Skeletal muscle cell (primary cell): ENCODE measurements at places on chromosomes 12 and 14.

GRCh38 chr12:32107359-32108267, 966 bp downstream of the BICD1 start:
- no peak for DNase-seq

DNA sequence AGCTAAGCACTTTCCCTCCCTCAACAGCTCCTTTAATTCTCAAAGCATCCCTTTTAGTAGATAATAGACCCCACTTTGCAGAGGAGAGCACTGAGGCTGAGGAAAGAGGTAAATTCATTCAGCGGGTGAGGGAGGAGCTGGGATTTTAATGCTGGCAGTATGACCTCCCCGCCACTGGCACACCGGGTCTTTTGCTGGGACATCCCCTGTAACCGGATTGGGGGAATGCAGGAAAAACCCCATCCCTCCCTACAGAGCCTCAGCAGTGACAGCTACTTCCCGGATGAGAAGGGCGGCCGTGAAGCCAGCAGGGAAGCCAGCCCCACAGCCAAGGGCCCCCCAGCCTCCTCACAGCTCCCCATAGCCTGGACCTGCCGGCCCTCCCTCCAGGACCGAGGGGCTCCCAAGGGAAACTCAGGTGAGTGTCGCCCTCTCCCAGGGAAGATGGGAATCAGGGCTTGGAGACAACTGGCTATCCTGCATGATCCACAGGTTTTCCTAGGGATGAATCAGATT, 12.1 kb downstream of the ZBTB39 start:
- no peak for DNase-seq

DNA sequence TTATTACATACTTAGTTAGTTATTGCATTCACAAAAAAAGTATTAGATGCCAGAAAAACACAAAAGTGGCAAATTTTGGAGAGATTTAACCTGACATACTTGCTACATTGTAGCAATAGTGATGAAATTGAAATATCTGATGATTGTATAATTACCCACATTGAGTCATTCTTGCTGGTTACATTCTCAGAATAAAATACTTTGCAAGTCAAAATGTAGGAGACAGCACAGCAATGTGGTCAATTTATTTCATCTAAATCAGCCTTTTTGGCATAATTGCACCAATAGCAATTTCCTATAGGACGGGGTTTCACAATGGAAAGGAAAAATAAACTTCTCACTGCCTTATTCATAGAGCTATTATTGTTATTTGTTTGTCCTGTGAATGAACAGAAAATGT, 125.0 kb upstream of the ETV6 start:
- DNase-seq = no peak

- no peak for DNase-seq
These were observed 18.5 kb downstream of the EVL start for GRCh38 chr14:100083706-100084105.

- no peak for DNase-seq
These were observed 1.5 kb upstream of the STRAP start for GRCh38 chr12:15880721-15881120.

DNA sequence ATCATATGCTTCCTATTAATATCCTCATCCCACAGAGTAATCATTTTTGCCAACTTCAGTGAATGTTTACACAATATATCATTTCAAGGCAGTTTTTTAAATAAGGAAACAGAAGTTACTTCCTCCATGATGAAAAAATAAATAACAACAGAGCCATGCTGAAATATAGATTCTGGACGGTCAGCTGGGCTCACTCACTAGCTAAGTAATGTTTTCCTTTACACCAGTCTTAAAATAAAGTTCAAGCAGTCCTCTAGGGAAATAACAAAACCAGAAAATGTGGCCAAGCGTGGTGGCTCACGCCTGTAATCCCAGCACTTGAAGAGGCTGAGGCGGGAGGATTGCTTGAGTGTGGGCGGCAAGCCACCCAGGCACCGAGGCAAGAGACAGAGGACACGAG, 28.7 kb downstream of the AICDA start:
- no peak for DNase-seq

DNA sequence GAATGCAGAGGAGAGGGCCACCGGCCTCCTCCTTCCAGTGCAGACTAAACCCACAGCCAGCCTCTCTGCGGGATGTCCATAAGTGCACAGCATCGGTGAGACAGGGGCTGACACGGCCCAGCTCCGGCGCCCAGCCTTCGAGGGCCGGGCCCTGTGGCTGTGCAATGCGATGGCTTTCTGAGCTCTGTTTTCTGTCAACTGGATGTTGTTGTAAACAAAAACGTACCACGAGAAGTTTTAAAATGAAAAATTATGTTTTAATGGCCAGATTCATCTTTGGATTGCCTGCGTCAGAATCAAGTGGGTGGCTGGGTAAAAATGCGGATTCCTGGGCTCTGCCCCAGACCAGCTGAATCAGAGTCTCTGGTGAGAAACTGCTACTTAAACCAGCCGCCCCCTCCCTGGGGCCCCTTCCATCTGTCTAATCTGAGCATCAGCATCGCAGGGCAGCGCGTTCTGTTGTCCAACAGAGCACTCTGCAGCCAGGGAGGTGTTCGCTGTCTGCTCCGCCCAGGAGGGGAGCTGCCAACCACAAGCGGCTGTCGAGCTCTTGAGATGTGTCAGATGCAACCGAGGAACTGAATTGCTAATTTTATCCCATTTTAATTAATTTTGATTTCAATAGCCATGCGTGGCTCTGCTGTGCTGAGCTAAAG, 133.4 kb downstream of the RFLNA start:
- peak; percentile 77 for DNase-seq

- DNase-seq = no peak
These were observed 22.5 kb downstream of the RNFT2 start for GRCh38 chr12:116760622-116761020.

GRCh38 chr12:71780237-71780822, 25.7 kb downstream of the RAB21 start:
- DNase-seq = no peak

DNA sequence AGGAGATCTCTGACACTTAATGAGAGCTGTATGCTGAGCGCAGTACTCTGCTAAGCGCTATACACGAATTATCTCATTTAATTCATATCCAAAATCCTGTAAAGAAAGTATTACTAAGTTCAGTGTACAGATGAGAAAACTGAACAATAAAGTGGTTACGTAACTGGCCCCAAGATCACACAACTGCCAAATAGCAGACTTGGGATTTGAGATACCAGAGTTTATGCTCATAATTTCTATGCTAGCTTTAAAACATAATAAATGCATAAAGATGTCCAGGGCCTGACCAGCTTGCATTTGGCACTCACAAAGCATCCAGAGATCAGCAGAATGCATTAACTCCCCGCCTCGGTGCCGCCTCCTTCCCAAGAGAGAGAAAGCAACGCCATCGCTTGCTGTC, 83.2 kb upstream of the PWP1 start:
- no peak for DNase-seq

DNA sequence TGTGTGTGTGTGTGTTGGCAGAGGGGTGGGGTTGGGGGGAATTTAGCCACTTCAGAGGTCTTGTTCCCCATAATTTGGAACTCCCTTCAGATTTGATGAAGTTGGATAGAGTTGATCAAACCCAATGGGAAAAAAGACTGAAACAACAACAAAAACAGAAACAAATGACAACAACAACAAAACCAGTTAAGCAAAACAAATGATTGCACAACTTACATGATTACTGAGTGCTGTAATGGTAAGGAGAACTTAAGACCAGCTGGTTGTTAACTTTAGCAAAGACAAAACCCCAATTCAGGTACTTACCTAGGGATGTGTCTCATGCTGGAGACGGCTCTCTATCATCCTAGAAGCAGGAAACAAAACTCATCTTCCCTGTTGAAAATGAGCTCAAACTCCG, 107.8 kb upstream of the DDHD1 start:
- DNase-seq = no peak
